ENCODE measurements at places on chromosomes 16 and 17.

GRCh38 chr16:54073356-54073755 is 213.2 kb downstream of the IRX3 start:
- no peak for DNase-seq

- DNase-seq, result no peak
Measured at GRCh38 chr16:30011714-30012504, 1.1 kb upstream of the DOC2A start.

DNA sequence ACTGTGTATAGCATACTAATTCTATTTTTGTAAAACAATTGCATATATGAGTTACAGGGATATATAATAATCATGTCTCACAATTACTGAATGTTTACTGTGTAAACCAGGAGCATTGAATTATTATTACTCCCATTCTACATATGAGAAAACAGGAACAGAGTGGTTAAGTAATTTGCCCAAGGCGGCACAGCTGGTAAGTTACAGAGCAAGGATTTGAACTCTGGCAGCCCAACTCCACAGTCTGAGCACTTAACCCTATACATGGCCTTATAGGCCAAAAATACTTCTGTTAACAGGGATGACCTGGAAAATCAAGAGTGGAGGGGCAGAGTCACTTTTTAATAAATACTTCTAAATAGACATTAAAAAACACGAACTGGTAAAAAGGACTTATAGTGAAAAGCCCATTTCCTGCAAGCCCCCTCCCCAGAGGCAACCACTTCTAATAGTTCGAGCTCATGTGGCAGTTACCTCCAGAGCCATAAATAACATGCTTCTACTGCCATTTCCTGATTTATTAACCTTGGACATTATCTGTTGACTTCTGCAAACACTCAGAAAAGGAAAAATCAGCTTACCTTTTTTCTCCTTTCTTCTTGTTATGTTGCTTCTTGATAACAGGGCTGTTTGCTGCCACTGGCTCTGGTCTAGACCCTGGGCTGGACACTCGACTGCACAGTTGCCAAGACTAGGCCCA is 22.1 kb upstream of the ADGRG1 start:
- no peak for DNase-seq

DNA sequence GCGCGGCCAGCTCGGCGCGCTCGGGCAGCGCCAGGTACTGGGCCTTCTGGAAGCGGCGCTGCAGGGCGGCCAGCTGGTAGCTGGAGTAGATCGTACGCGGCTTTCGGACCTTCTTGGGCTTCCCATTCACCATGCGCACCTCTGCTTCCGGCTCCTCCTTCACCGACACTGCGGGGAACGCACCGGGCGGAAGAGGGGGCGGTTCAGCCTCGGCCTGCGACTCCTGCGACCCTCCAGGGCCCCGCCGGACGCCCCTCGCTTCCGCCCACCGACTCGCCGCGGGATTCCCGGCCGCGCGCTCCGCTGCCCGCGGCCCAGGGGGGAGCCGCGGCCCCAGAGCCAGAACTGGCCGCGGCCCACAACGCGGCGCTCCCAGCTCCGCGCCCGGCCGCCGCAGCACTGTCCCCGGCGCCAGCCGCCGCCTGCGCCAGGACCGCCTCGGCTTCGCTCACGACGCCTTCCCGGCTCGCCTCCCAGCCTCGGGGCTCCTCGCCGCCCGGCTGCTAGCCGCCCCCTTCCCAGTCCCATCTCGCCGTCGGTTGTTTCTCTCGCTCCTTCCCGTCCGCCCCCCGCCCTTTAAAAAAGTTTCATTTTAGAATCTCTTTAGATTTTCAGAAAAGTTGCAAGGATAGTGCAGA is 1.5 kb downstream of the DLX3 start:
- no peak for DNase-seq
